Esophagus squamous epithelium (tissue), 5 donors: ENCODE measurements at places on chromosomes 7 and 10.

DNA sequence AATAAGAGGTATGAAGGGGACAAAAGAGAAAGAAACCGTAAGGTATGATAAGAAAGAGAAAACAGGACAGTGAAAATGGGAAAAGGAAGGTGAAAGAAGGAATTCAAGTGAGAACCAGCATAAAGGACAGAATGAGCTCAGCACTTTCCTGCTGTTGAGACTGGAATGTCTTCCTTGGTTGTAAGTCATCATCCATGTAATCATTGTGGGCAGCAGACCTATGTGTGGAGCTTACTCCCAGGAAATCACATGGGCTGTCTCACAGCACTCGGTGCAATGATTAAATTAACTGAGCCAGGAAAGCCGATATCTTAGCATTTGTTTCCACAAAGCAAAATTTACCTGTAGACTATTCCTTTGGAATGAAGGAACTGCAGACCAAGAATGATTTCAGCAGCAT lies 118.1 kb downstream of the PRKCQ start:
- no peak for DNase-seq

DNA sequence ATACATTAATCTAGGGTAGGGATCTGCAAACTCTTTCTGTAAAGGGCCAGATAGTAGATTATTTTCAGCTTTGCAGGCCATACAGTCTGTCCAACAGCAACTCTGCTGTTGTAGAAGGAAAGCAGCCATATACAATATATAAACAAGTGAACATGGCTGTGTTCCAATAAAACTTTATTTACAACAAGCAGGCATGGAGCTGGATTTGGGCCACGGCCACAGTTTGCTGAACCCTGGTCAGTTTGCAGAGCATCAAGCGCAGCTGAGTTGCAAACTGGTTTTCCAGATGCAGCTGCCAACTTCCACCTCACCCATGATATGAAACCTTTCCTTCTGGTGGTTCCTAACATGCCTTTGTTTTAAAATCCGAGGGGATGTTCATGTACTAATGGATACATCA lies 310.4 kb upstream of the NFE2L3 start:
- no peak for DNase-seq

DNA sequence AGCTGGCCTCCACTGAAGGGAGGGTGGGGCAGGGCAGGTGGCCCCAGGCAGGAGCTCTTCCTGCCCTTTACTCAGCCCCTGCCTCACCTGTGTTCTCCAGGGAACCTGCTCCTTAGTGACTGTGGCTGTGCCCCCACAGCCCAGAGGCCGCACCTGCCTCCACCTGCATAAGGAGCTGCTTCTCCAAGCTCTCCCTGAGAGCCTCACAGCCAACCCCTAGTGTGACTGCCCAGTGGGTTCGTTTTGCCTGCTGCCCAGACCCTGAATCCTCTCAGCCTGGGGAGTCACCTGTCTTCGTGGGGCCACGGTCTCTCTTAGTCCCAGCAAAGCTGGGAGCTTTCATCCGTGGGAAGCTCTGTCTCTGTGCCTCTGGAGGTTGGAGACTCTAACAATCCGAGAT lies 94.4 kb downstream of the GLRX3 start:
- DNase-seq: no peak

GRCh38 chr10:11392776-11393175 lies 218.7 kb downstream of the USP6NL start:
- no peak for DNase-seq

DNA sequence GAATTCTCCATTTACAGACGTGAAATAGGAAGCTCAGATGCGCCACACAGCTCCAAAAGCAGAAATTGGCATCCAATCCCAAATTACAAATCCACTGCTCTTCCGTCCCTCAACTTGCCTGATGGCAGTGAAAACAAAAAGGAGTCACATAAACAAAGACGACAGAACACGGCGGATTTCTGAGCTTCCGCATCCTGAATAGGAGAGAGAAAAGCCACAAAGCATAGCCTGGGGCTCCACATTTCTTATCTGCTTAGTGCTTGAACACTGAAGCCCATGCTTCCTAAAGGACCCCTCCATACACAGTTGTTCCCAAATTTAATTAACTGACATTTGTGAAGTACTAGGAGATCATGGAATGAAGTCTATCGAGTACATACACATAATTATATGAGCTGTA lies 32.6 kb downstream of the BEND7 start:
- DNase-seq: no peak

- DNase-seq: no peak
Observed at GRCh38 chr10:110300486-110300986, 4.2 kb downstream of the SMNDC1 start.

DNA sequence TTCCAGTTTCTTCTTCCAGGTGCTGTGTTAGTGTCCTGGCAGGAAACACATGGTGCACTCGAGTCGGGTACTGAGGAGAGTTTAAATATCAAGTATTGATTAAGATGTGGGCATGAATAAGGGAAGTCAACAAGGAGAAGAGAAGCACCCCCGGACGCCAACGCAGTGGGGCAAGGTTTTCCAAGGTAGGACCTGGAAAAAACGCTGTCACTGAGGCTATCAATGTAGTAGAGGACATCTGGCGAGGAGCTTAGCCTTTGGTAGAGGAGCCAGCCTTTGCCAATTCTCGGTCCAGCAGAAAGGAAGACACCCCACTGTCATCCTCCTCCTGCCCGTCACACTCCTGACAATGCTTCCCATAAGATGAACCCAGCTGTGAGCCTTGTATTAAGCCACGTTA lies 159.6 kb downstream of the TEX36 start:
- DNase-seq: no peak

- no peak for DNase-seq
Observed at GRCh38 chr10:132538031-132538789, 623 bp downstream of the INPP5A start.

GRCh38 chr10:4953405-4953804 lies 9.8 kb upstream of the AKR1C1 start:
- DNase-seq: no peak

DNA sequence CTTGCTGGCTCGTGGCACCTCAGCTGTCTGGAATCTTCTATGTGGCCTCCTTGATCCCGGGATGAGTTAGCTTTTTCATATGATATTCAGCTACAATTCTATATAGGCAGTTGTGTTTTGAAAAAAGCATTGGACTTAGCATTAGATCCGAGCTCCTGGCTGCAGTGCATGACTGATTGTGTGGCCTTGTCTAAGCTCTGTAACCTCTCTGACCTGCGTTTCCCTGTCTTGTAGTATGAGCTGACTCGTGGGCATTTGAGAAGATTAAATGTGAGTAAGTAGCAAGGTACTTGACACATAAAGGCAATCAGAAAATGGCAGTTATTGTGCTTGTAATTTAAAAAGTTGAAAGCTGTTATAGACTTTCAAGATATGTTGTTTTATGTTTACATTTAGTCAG lies 85.9 kb downstream of the CCNY start:
- DNase-seq: no peak

- DNase-seq: no peak
Observed at GRCh38 chr10:50417486-50417885, 166.2 kb upstream of the ASAH2 start.

- DNase-seq: no peak
Observed at GRCh38 chr7:91557789-91558404, 293.7 kb downstream of the FZD1 start.

- DNase-seq: no peak
Observed at GRCh38 chr10:117541405-117541908, 1.1 kb upstream of the EMX2 start.

DNA sequence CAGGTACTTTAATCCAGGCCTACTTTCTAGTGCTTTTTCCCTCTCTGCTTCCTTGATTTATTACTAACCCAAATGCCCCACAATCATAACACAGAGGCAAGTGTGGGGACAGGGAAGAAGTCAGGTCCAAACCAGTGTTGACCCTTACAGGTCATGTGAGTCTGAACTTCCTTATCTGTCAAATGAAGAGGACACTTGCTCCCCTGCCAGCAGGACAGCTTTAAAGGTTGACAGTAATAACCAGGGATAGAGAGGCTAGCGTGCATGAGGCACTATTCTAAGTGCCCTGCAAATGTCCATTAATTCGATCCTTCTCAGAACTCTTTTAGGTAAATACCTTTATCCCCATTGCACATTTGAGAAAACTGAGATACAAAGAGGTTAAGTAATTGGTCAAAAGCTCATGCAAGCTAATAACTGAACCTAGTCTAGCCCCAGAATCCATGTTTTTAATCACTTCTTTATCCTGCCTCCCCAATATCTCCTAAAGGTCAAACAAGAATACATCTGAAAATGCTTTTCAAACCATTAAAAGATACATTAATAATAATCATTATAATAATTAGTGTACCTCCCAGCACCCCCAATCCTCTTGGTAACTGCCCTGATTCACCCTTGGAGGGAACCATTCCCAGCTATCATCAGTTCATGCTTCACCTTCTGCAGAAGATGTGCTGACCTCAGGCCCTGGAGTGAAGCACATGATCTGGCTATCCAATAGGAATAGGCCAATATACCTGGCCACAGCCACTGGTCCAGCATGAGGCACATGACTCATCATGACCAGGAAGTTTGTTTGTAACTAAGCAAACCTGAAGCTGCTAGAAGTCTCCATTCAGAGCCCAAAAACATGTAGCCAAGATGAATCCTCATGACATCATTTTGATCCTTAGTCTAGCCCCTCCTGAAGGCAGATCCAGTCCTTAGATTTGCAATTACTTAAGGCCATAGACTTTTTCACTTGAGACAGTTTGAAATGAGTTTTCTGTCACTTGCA lies 40.7 kb downstream of the SGMS1 start:
- no peak for DNase-seq

GRCh38 chr10:124591123-124591495 lies 129.5 kb downstream of the LHPP start:
- DNase-seq: no peak

- no peak for DNase-seq
Observed at GRCh38 chr10:33129996-33130386, 172.0 kb upstream of the ITGB1 start.

- DNase-seq: no peak
Observed at GRCh38 chr7:127207806-127208205, 44.9 kb downstream of the GRM8 start.

DNA sequence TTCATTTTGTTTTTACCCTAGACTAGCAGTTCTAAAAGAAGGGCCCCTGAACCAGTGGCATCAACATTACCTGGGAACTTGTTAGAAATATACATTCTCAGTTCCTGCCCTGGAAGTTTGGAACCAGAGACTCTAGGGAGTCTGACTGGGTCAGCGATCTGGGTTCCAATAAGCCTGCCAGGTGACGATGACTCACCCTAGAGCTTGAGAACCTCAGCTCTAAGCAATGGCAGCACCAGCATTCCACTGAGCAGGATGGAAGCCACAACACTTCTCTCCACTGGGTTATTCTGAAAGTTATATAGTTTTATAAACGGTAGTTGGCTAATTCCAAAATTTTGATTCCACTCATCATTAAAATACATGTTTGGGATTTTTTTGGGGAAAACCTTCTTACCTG lies 97.0 kb upstream of the AMPH start:
- no peak for DNase-seq

DNA sequence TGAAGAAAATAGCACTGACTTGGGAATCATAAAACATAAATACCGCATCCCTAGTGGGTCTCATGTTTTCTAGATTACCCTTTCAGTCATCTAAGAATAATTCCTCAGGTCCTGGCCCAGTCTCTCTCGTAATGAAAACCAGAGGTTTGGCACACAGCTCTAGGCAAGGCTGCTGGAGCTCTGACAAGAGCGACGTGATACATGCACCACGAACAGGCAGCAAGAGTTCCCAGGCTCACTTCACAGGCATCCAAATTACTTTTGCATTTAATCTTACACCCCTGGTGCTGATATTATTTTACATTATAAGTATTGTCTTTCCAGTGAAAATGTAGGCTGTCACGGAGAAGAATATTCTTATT lies 105.2 kb downstream of the THSD7A start:
- no peak for DNase-seq

- no peak for DNase-seq
Observed at GRCh38 chr10:77807706-77808105, 118.8 kb downstream of the DLG5 start.

DNA sequence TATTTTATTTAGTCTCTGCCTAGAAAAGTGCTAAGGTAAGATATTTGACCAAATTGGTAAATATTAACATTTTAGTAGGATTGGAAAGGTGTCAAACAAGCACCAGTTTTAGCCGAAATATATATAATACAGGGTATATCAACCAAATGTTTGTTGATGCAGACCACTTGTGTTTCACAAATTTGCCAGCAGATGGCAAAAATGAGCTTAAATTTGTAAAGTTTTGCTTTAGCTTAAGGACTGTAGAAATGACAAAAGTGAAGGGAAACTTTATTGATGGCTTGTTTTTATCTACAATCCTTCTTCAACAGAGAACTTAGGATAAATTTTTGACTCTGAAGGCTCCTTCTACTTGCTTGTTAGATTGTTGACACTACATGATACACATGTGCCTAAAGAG lies 4.8 kb upstream of the POLR1F start:
- DNase-seq: no peak

DNA sequence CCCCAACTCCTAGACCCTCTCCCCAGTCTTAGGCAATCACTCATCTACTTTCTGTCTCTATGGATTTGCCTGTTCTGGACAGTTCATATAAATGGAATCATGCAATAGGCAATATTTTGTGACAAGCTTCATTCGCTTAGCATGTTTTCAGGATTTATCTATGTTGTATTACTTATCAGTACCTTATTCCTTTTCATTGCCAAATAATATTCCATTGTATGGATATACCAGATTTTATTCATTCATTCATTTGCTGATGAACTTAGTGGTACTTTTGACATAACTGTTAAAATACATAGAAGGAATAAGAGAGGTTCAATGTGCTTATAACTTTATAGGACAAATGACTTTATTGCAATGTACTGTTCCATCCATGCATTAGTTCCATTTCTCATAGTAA lies 231.0 kb downstream of the SNX10 start:
- no peak for DNase-seq
